GM19239 (cell line): ENCODE measurements at places on chromosomes 4 and X.

GRCh38 chrX:118423558-118423957, 72.1 kb upstream of the DOCK11 start:
- DNase-seq: no peak

- no peak for DNase-seq
Observed at GRCh38 chr4:55973650-55974049, 24.9 kb downstream of the CEP135 start.

DNA sequence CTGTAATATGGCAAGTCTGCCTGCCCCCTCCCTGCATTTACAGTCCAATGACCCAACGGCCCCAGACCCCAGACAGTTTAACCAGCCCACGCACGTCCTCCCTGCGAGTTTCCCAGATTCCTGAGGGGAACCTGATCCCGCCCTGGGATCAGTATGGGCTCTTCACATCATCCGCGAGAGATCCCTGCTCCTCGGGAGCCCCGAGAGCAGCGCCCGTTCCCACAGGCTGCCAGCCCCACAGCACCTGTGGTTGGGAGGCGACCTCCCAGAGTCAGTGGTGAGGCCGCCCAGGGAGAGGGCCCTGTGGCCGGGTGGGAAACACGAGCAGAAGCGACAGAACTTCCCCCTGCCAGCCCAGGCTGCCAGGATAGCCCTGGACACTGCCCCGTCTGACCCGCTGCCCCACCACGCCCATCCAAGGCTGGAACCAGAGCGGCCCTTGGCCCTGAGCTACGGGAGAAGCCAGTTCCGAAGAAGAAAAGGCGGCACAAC, 32.8 kb downstream of the TSC22D3 start:
- DNase-seq: no peak

- DNase-seq: peak; percentile 13
Observed at GRCh38 chr4:38560768-38561558, 103.0 kb upstream of the KLF3 start.

GRCh38 chr4:113781439-113782040, 20.0 kb upstream of the CAMK2D start:
- peak; percentile 8 for DNase-seq

- DNase-seq: no peak
Observed at GRCh38 chr4:164572877-164573279, 181.1 kb upstream of the SMIM31 start.

GRCh38 chr4:90127223-90127705, at the start of gene CCSER1:
Gene CCSER1, plus strand, starts transcription at chr4:90127394.
- no peak for DNase-seq
